Stimulated activated naive CD8-positive, alpha-beta T cell treated with anti-CD3 and anti-CD28 coated beads, Interleukin-15, amount 100 ng/mL, for 72 hours (primary cell): ENCODE measurements at places on chromosomes 13 and 19.

GRCh38 chr13:54513254-54513653 is 1484.6 kb downstream of the OLFM4 start:
- no peak for DNase-seq

GRCh38 chr13:93655154-93655553 is 428.5 kb downstream of the GPC6 start:
- DNase-seq = no peak

DNA sequence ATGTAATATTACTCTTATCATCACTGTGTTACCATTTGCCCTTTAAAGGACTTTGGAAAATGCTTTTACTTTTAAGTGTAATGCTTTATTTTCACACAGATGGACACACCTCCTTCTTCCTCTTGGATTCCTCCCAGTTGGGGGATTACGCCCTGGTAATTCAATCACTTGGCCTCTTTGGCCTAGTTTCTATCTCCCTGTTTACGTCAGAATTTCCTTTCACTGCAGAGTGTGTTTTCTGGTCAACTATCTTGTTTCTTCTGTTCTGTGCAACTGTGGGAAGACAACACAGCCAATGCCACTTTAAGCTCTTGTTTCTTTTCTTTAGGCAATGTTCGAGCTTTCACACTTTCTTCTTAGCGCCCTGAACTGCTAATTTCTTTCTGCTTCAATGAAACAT is 257.3 kb upstream of the MAB21L1 start:
- DNase-seq = no peak

GRCh38 chr13:25046274-25046984 is 49.5 kb upstream of the PABPC3 start:
- DNase-seq = no peak

DNA sequence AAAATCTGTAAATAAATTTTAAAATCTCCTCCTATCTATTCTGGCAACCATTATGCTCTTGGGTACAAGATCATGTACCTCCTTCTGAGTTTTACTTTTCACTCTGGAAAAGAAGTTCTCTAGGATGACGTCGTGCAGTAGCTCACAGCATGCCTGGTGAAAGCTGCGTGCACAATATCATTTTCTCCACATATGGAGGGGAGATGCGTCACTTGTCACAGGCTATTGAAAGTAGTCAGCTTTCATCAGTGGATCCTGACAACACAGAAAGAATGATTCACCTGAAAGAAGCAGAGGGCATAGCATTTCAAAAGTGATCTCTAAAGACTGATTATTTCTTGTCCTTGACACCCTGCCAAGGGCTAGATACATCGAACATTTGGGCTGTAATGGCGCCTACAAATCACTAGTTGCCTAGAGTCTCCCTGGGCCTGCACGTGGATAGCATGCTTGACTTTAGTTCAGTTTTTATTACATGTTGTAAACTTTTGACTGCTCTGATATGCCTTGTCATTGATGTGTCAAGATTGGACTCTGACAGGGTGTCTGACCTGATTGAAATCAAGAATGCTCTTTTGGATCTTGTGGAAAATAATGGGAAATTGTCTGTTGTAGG is 1365.6 kb downstream of the OLFM4 start:
- DNase-seq = no peak

- no peak for DNase-seq
These were observed 39.2 kb downstream of the ZSWIM4 start for GRCh38 chr19:13834244-13835069.

- no peak for DNase-seq
These were observed 212.5 kb upstream of the IRS2 start for GRCh38 chr13:109998684-109999533.

- no peak for DNase-seq
These were observed 6.0 kb upstream of the GJB2 start for GRCh38 chr13:20198781-20199180.

DNA sequence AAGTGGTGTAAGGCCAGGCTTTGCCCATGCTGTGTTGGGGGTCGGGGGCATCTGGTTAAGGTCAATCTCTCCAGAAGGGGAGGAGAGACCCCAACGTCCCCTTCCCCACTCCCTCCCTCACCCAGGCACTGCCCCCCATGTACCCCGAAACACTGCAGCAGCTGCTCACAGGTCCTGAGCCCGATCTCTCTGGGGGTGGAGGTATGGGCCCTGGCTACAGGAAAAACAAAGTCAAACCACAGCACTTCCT is 10.2 kb downstream of the CAPN12 start:
- DNase-seq = no peak

DNA sequence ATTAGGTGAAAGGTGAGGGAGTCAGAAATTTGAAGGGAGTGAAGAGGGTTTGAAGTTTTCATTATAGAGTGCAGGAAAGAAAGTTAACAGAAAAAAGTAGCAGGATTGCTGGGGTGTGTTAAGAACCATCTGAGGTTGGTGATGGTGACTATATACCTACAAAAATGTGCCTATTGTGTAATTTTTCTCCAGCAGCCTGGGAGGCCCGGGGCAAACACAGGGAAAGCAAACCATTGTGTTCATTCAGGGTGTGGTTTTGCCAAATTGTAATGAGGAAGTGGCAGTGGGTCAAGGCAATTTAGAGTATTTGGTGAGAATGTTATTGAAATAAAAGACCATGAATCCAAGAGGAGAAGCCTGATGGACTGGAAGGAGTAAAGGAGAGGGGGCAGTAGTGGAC is 8.2 kb upstream of the SUCLA2 start:
- DNase-seq = no peak

DNA sequence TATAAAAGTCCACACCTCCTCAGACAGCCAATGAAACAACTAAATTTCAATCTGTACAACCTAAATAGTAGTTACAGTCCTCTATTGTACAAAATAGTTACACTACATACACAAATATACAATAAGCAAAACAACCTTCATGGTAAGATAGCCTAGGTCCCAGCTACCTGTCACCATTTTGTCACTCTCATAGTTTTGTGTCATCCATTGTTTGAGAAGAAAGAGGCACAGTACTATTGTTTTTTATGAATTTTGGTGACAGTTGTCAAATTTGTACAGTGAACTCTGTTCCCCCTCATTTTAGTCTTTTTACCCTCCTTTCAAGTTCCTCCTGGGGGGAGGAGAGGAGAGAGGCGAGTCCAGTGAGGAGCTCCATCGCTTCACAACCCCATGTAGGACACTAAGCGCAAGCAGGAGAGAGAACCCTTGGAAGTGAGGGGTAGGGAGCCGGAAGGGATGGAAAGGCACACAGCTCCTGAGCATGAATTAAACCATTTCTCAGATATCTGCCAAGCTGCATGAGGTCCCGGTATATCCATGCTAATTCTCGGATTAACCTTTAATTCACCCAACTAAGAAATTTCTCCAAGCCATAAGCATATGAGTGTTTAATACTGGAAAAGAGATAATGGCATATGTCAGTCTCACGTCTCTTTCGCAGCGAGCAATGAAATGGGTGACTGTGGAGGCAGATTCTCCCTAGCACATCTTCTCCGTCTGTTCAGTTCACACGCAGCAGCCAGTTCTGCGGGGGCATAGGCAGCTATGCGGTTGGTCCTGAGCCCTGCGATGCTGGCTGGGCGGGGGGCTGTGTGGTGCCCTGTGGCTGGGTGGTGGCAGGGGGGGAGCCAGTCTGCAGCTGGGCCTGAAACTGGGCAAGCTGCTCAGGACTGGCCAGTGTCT is 60.5 kb downstream of the SERP2 start:
- no peak for DNase-seq

DNA sequence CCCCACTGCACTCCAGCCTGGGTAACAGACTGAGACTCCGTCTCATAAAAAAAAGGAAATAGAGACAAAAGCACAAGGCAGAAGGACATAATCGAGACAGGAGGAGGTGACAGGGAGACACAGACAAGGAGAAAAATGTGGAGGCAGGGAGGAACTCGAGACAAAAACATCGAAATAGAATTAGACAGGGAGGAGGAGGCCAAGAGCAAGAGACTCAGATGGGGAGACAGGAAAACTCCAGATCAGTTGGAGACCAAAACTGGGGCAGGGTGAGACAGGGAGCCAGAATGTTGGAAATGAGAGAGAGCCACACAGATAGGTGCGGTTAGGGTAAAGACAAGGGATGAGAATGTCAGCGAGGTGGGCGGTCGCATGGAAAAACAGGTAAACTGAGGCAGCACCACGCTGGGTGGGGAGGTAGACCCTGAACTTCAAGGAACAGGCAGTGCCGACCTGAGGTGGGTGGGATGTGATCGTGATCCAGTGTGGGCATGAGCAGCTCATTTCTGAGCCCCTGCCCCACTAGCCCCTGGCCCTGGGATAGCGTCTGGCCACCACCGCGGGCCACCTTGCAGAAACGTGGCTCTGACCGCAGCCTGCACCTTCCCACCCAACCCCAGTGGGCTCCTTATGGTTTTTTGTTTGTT is 15.2 kb downstream of the CYTH2 start:
- no peak for DNase-seq

DNA sequence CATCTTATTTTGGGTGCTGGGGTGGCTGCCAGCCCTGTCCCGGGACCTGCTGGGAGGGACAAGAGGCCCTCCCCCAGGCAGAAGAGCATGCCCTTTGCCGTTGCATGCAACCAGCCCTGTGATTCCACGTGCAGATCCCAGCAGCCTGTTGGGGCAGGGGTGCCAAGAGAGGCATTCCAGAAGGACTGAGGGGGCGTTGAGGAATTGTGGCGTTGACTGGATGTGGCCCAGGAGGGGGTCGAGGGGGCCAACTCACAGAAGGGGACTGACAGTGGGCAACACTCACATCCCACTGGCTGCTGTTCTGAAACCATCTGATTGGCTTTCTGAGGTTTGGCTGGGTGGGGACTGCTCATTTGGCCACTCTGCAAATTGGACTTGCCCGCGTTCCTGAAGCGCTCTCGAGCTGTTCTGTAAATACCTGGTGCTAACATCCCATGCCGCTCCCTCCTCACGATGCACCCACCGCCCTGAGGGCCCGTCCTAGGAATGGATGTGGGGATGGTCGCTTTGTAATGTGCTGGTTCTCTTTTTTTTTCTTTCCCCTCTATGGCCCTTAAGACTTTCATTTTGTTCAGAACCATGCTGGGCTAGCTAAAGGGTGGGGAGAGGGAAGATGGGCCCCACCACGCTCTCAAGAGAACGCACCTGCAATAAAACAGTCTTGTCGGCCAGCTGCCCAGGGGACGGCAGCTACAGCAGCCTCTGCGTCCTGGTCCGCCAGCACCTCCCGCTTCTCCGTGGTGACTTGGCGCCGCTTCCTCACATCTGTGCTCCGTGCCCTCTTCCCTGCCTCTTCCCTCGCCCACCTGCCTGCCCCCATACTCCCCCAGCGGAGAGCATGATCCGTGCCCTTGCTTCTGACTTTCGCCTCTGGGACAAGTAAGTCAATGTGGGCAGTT is 8.6 kb downstream of the CALM3 start:
- no peak for DNase-seq

DNA sequence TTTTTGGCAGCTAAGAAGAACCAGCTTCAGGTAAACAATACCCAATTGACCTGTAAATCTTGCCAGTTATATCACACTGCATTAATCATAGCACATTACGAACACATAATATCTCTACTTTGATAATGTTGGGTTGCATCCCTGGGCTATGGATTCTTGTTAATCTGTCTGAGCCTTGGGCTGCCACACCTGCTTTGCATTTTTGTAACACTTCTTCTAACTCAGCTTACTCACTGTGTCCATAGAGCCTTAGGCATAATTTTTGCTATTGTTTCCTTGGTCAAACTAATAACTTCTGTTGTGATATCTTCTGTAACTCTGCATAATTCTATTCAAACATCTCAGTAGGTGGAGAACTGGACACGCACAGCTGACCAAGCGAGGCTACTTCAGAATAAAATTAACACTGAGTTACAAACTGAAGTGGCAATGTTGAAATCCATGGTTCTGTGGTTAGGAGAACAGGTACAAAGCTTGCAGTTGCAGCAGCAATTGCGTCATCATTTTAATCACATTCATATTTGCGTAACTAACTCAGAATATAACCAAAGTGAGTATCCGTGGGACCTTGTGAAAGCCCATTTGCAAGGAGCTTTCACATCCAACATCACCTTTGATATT is 6.4 kb downstream of the ZNF350 start:
- no peak for DNase-seq

- DNase-seq = no peak
These were observed 661.2 kb downstream of the TBC1D4 start for GRCh38 chr13:74820809-74821208.

- no peak for DNase-seq
These were observed 159.5 kb downstream of the KDM4B start for GRCh38 chr19:5128251-5128935.

DNA sequence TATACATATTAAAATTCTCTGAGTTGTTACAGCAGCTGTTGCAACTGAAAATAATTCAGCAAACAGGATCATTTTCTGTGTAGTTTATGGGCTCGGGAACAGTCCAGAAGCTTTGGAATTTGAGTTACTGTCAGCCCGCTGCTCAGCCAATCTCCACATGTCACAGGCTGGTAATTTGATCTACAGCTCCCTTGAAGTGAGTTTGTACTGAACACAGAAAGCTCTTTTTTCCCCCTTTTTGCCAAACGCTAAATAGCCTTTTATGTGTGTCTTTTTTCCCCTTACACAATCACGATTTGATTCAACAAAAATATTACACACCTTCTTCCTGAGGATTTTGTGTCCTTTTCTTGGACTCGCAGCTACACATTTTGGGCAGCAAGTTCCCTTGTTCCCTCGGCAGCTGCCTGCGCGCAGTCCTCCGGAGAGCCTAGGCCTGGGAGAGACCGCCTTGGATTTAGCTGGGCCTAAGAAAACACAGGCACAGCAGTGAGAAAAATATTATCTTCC is 371.4 kb downstream of the KCNRG start:
- DNase-seq = no peak

DNA sequence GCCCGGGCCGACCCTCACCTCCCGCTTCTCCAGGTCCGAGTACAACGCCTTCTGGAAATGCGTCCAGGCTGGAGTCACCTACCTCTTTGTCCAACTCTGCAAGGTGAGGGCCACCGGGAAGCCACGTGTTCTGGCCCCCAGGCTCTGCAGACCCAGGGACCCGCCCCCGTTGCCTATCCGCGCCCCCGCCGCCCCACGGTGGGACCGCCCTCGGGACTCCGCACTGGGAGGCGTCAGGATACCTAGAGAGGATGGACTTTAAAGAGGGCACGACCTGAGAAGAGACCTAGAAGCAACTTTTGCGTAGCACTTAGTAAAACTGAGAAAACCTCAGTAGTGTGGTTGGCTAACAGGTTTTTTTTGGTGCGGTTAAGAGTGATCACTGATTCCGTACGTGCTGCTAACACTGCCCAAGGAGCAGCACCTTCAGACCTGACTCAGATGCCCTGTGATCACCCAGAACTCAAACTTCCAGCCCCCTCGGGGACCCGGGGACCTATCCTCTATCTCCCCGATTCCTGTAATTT is 492 bp downstream of the TMEM147 start:
- peak; percentile 58 for DNase-seq

GRCh38 chr19:51158474-51159129 is 16.5 kb downstream of the SIGLEC7 start:
- DNase-seq = peak; percentile 68

GRCh38 chr13:97266332-97266731 is 44.2 kb downstream of the MBNL2 start:
- DNase-seq = no peak

- no peak for DNase-seq
These were observed 21.2 kb upstream of the SCEL start for GRCh38 chr13:77514336-77514726.
